Renal cortex interstitium (tissue), 15 donors: ENCODE measurements at places on chromosomes 6 and 20.

DNA sequence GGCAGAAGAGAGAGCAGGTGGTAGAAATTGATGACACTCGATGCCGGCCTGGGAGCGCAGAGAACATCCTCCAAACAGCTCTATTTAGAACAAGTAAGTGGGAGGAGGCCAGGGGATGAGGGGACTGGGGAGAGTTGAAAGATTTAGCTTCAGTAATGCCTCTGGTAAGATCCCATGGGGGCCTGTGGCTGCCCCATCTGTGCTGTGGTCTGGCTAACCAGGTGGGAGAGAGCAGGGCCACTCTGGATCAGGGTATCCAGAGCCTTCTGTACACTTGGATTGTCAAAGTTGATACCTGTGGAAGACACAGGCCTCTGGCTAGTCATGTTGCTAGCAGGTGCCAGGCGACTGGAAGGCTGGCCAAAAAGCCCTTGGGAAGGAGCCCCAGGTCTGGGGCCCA lies 27.6 kb downstream of the NCOA5 start:
- no peak for DNase-seq

GRCh38 chr6:39214120-39214813 lies 15.0 kb downstream of the KCNK5 start:
- no peak for DNase-seq

DNA sequence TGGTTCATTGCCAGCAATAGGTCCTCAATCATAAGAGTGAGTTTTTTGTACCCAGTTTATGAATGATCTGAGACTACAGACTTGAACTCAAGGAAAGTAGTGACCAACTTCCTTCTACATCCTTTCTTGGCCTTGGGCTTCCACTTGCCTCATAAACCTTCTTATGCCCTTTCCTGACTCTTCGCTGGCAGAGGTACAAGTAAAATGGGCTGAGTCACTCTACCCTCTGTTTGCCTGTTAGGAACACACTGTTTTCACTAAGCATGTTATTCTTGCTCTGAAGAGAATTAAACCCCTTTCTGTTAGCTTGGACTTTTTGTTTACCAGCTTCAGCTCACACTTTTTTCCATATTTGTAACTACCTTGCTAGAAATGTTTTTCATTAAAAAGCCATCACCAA lies 74.4 kb downstream of the PKHD1 start:
- DNase-seq, result no peak

- DNase-seq, result no peak
These were observed 2.4 kb upstream of the GCNT2 start for GRCh38 chr6:10518557-10519407.

- peak; percentile 43 for DNase-seq
These were observed 4.6 kb upstream of the OSER1 start for GRCh38 chr20:44215125-44215524.

- DNase-seq, result no peak
These were observed 53.3 kb upstream of the TMEM181 start for GRCh38 chr6:158506601-158507000.

- DNase-seq, result no peak
These were observed 124.5 kb downstream of the MRPL14 start for GRCh38 chr6:44002593-44003344.
